ENCODE measurements at places on chromosomes 7 and 10. TPM values are rescaled to one million over a fixed set of nuclear protein-coding genes. Genes with fewer than 3 reads are reported as not detected.
A peak's percentile ranks its signal among the peaks of the same experiment; 100 is the strongest.

DNA sequence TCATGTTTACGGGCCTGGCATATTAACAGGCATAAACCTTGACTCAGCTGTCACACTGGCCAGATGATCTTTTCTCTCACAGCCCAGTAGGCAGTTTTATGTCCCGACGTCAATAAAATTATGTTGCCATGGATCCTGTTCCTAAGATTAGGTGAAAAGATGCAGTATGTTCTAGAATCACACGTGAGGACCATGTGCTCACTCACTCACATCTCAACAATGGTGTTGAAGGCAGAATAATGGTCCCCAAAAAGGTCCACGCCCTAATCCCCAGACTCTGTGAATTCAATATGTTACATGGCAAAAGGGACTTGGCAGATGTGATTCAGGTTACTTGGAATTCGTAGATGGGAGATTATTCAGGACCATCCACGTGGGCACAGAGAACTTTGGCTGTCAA is 3.5 kb downstream of the DOCK1 start:
- DNase-seq: no peak

DNA sequence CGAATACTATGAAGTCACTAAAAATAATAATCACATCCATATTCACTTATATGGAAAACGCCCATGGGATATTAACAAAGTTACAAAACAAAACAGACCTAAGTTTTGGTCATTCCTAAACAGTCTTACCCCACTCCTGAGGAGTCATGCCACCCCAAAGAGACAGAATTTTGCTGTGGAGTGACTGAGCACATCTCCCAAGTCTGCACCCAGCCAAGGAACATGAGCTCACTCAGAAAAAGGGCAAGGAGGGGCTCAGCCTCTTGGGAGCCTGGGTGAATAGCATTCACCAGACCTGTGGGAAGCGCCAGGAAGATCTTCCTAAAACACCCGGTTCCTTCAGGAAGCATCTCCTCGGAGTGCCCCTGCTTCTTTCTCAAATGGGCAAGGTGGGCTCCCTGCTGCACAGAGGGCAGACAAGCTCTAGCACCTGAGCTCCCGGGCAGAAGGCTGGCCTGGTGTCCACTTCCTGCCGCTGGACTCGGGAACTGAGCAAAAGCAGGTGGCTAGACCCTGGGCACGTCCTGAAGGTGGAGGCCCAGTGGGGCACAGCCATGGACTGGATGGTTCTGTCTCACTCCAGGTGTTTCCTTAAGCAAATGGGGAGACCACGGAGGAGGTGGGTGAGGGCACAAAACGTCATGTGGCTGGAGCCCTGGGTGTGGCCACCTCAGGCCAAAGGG is 31.0 kb downstream of the TNS3 start:
- no peak for DNase-seq

DNA sequence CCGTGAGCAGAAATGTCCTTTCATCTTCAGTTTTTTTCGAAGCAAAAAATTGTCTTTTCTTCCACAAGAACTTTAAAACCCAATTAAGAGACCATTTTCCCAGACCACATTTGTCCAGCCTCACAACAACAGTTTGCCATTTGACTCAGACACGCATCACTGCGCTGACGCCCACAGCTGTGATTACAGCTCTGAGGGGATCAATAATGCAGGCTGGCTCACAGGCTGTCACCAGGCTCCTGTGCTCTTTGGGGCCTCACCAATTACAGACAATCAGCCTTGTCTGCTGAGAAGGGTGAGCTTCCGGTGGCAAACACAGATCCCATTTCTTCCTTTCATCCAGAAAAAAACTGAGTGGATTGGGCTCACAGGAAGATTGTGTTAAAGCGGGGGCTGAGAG is 33.3 kb downstream of the DDC start:
- peak; percentile 55 for DNase-seq

GRCh38 chr10:8665322-8665721 is 610.8 kb downstream of the GATA3 start:
- DNase-seq: no peak

GRCh38 chr10:126402721-126403695 is 14.7 kb upstream of the ADAM12 start:
- DNase-seq: no peak

- no peak for DNase-seq
Observed at GRCh38 chr10:77552252-77552651, 85.4 kb downstream of the KCNMA1 start.

GRCh38 chr10:78405231-78405630 is 371.6 kb downstream of the RPS24 start:
- no peak for DNase-seq

DNA sequence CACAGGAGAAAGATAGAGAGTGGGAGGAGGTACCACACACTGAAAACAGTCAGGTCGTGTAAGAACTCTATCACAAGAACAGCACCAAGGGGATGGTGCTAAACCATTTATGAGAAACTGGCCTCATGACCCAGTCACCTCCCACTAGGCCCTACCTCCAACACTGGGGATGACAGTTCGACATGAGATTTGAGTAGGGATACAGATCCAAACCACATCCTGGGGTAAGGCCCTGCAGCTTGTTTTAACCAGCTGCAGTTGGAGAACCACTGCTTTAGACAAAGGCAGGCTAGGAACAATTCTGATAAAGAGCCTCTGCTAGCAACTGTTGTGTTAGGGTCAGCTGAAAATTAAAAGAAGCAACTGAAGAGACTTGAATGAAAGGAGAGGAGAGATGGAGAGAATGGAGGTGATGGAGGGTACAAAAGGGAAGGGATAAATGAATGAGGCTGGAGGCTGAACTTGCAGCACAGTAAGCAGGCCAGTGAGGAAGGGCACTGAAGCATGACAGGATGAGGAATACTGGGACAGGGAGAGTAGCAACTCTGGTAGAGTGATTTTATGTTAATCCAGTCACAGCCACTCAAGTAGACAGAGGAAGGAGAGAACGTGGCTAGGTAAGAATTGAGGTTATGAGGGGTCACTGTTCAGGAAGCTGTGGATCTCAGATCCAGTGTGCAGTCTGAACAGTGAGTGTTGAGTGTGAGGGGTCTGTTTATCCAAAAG is 23.6 kb downstream of the MEST start:
- DNase-seq: no peak

- DNase-seq: peak; percentile 2
Observed at GRCh38 chr10:120825878-120826769, 25.0 kb upstream of the WDR11 start.

The COL28A1 gene
- total RNA-seq: 19.2 TPM

The CCM2 gene
- 42.2 TPM for total RNA-seq

GRCh38 chr10:7889947-7890542 is 71.7 kb downstream of the TAF3 start:
- no peak for DNase-seq

GRCh38 chr10:53487019-53487983 is 714.7 kb upstream of the MBL2 start:
- DNase-seq: no peak

DNA sequence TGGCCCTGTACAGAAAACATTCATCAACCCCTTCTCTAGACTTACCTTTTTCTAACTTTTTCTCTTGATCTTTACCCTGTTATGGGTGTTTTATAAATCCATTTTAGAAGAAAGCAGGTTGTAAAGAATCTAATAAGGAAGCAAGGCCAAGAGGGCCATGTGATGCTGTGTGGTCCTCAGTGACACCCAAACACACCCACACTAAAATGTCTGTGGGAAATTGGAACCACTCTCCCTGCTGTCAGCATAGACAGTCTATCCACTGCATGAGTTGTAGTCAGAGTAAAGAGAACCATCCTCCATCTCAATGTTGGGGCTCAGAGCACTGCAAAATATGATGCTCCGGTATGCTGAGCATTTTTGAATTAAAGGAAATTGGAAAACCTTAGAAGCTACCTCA is 235.5 kb downstream of the SKIDA1 start:
- DNase-seq: no peak

GRCh38 chr7:47648275-47648925 is 66.5 kb upstream of the TNS3 start:
- DNase-seq: no peak

DNA sequence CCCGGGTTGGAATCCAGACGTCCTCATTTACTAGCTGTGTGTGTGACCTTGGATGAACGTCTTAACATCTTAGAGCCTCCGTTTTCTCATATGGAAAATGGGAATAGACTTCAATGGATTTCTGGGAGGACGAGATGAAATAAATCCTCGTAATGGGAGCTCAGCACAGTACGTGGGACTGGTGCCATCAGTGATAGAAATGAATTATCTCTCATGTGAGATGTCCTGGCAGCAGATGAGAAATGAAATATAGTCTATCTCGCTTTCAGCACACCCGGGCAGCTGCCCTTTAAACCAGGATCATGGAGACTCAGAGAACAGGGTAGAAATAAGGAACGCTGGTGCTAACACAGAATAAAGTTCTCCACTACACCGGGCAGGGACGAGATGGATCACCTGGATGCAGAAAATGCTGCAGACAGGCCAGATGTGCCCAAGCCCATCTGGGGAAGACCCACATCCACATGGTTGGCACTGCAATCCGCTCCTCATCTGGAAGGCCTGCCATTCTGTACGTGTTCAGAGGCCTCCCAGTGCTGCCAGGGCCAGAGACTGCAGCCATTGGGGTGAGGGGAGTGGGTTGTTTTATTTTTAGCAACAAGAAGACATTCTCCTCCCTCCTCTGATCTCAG is 11.1 kb upstream of the EMX2 start:
- no peak for DNase-seq

GRCh38 chr7:12403287-12404181 is at the start of gene VWDE:
Gene VWDE (minus strand): TSS chr7:12403865. CDS start chr7:12403716, 149 bp downstream.
- no peak for DNase-seq

- DNase-seq: no peak
Observed at GRCh38 chr7:1544896-1545416, 11.0 kb downstream of the TMEM184A start.

DNA sequence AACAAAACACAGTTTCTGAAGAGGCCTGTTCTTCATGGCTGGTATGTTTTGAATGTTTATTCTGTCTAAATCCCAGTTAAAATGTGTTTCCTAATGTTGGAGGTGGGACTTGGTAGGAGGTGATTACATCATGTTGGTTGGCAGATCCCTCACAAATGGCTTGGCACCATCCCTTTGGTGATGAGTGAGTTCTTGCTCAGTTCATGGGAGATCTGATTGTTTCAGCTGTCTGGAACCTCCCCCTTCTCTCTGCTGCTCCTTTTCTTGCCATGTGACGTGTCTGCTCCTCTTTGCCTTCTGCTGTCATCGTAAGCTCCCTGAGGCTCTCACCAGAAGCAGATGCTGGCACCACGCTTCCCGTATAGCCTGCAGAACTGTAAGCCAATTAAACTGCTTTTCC is 383.6 kb upstream of the TPK1 start:
- DNase-seq: no peak

- no peak for DNase-seq
Observed at GRCh38 chr7:143280566-143280965, 4.2 kb upstream of the TMEM139 start.

The PTPRN2 gene
- total RNA-seq: 3.1 TPM

GRCh38 chr10:110171032-110171431 is 36.4 kb upstream of the MXI1 start:
- DNase-seq: peak; percentile 24

Measured in esophagus muscularis mucosa (tissue), 4 donors.